Fibroblast of skin of right biceps (primary cell): ENCODE measurements at places on chromosomes 2 and 18.
A peak's percentile ranks its signal among the peaks of the same experiment; 100 is the strongest.

GRCh38 chr2:205706769-205707381 lies 24.6 kb downstream of the NRP2 start:
- peak; percentile 94 for DNase-seq

DNA sequence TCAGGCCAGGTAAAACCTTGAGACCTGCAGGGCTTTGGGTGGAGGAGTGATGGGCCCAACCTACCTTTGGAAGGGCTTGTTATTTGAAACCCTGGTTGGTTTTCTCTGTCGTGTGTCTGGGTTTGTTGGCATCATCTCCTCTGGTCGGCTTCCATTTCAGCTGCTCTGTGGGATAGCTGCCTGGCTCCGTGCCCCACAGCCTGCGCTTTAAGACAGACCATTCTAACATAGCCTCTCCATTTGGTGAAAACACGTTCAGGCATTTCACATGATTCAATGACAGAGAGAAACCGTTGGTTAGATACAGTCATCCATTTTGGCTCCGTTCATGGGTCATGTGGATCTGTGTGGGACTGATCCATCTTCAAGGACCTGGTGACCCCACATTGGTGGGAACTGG lies 37.0 kb upstream of the LYPD6B start:
- no peak for DNase-seq

DNA sequence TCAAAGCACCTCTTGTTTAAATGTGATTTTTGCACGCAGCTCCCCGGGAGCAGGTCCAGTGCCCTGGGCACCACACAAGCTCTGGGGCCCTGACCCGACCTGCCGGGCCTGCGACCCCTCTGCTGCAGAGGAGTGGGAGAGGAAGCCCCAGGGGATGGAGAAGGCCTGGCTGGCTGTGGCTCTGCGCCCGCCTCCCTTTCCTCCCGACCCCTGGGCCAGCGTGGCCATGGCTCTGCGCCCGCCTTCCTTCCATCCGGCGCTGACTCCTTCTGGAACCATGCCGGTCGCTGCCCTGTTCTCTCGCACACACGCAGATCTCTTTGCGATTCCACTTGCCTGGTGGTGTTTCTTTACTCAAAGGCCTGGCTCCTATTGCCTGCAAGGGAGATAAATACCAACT lies 166.5 kb upstream of the SALL3 start:
- DNase-seq = no peak

GRCh38 chr2:222572264-222572721 lies 83.6 kb downstream of the FARSB start:
- no peak for DNase-seq

DNA sequence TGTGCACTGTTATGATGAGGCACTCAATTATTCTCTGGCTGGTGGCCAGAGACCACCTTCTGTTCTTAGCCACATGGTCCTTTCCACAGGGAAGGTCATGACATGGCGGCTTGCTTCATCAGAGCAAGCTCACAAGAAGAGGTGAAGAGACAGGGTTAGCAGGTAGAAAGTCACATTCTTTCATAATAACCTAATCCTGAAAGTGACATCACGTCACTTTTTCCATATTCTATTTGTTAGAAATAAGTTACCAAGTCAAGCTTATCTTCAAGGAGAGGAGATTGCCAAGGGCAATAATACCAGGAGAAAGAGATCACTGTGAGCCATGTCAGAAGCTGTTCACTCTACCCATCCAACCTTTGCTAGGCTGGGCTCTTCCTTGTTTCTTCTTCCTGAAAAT lies 139.4 kb downstream of the OSR1 start:
- DNase-seq = no peak

DNA sequence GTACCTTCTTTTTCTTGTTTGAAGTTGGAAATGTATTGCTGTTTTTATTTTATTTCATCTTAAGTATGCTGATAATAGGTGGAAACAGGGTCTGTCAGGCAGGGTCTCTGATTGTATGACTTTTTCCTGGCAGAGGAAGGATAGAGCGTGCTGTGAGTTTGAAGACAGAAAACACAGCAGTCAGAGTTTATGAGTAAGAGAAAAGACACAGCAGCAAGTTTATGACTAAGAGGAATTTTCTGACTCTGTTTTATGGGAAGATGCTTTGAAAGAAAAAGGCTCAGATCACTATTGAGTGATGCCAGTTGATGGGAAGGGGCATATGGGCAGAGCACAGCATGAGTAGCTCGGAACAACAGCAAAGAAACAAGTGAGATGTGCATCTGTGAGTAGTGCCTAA lies 379.1 kb downstream of the MEIS1 start:
- peak; percentile 37 for DNase-seq

- peak; percentile 77 for DNase-seq
Measured at GRCh38 chr2:177604271-177605065, 211.9 kb downstream of the AGPS start.

DNA sequence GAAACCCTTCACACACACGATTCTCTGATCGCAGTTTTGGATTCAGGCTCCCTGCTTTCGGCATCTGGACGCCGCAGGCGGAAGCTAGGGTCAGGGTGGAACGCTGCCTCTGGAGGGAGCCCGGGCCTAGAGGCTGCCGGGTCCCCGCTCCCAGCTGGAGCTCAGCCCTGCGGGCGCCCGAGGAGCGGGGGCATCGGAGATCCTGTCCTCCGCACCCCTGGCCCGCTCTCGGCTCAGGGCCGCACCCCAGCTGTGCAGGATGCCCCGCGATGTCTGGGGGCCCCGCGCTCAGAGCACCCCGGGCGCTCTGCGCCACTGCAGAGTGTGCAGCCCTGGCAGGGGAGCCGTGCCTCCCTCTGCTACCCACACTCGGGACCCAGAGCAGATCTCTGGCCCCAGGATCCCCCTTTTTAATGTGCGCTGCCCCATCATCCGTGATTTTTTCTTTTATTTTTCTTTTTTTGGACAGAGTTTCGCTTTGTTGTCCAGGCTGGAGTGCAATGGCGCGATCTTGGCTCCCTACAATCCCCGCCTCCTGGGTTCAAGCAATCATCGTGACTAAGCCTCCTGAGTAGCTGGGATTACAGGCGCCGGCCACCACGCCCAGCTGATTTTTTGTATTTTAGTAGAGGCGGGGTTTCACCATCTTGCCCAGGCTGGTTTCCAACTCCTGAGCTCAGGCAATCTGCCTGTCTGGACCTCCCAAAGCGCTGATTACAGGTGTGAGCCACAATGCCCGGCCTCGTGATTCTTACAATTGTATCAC lies 54.8 kb upstream of the TUBA3E start:
- peak; percentile 22 for DNase-seq

GRCh38 chr2:127561371-127561770 lies 25.9 kb downstream of the MYO7B start:
- no peak for DNase-seq

DNA sequence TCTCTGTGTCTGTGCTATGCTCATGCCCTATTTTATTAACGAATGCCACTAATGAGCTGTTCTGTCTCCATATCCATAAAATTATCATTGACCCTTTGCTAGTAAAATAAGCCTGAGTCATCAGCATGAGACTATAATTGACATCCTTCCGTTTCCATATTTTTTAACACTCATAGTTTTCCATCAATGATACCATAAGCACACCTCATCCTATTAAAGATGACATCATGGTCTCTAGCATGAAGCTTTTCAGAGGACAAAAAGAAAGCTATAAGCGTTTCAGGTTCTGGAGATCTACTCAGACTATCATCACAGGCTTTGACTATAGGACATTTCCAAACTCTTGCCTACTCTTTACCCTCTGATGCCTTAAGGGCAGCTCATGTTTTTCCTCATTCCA lies 1.2 kb upstream of the DSC2 start:
- DNase-seq = no peak

DNA sequence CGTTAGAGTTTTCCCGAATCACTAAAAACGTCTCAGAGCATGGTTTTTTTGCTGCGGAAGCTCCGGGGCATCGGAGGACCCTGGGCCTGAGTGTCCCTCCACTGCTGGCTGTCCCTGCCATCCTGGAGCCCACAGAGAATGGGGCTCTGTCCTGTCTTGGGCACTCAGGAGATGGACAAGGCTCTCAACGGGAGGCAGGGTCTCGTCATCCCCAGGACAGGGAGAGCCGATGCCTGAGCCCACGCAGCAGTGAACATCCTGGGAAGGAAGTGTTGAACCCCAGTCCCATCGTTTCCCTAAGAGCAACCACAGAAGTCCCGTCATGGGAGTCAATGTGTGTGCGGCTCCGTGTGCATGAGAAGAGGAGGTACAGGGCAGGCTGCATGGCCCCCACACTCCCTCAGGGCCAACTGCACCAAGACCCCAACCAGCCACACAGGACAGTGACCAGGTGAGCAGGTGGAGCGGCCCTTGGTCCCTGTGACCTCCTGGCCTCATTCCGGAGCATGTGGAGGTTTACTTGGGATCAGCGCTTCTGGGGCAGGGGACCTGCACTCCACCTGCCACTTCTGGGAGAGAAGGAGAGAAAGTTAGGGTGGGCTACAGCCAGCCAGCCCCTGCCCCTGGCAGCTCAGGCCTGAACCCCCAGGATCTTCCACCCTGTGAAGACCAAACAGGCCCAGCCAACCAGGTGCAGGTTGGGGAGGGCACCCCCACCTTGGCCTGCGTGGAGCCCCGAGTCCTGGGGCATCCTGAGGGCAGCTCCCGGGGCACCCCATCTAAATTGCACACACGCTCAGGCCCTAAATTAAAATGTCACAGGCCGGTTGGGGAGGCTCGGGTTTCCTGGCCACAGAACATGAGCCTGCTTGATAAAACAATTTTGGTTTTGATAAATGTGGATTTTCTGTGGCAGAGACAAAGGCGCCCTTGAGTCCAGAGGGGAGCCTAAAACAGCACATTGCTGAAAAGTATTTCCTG lies 3.1 kb upstream of the SNED1 start:
- no peak for DNase-seq

- no peak for DNase-seq
Measured at GRCh38 chr2:98748292-98749065, 17.5 kb upstream of the MGAT4A start.

DNA sequence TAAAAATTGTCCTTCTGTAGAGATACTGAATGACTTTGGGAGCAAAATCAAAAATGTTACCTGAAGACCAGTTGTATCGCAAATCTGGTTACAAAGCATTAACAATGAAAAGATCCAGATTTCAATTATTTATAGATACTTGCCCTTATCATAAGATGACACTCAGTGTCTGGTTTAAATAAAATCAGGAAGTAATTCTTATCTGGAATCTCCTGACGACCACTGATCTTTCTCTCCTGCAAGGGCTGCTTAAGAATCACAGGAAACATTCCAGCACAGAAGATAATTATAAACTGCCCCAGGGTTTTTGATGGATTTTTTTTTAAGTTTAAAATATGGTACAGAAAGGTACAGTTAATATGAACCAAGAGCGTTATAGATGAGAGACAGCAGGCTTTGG lies 205.7 kb downstream of the ALK start:
- DNase-seq = no peak

GRCh38 chr2:40101131-40101575 lies 322.1 kb upstream of the THUMPD2 start:
- peak; percentile 96 for DNase-seq

DNA sequence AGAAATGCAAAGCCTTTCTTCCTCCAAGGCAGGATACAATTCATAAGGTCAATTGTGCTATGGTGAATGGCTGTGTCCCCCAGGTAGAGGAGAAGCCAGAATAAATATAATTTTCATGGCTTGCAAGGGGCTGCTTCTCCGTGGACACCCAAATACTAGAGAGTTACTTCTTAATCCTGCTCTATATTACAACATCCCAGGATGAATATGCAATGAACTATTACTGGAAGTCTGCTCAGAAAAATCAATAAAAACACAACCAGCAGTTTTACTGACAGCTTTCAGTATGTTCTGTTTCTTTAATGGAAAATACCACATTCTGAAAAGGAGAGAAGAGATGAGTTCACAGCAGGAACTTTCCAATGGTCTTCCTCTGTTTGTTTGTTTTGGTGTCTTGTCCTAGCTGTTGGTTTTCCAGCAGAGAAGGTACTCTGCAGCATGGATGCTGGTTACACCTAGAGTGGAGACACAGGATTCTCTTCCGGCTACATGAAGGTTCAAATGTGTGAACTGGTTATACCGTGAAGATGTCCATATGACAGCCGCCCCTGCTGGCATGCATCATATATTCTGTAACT lies 213.0 kb downstream of the PID1 start:
- no peak for DNase-seq

DNA sequence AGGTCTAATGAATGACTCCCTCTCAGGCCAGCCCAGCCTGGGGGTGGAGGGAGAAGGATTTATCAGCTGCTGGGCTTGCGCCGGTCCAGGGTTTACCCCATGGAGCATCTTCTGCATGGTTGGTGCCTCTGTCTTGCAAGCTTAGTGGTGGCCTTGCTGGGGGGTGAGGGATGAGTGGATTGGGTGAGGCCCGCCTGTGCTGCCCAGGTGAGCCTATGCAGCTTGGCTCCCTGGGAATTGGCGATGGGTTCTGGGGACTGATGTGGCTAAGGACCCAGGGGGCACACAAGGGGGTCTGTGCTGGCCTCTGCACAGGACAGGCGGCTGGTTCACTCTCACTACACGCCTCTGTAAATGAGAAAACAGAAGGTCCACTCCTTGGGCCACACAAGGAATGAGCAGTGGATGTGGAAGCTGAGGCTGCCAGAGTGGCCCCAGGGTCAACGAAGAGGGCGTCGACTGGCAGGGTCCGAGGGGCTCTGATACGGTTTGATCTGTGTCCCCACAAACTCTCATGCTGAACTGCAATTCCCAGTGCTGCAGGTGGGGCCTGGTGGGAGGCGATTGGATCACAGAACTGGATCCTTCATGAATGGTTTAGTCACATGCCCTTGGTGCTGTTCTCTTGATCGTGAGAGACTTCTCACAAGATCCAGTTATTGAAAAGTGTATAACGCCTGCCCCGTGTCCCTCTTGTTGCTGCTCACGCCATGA lies 151.6 kb upstream of the HDAC4 start:
- DNase-seq = no peak

DNA sequence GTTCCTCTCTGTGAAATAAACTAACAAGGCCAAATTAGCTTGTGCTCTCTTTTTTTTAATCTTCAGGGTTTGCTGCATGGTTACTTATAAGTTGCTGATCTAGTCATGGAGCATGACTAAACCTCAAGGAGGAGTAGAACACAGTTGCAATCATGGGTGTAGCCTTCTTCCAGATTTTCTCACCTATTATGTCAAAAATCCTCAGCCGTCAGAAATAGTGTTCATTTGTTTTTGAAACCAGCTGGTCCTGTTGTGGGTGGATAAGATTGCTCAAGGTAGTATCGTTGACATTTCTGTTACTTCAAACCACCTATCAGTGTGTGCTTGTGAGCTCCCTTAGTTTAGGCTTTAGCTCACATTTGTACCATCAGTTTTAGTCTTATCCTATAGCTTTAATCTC lies 11.2 kb downstream of the RELCH start:
- peak; percentile 9 for DNase-seq

DNA sequence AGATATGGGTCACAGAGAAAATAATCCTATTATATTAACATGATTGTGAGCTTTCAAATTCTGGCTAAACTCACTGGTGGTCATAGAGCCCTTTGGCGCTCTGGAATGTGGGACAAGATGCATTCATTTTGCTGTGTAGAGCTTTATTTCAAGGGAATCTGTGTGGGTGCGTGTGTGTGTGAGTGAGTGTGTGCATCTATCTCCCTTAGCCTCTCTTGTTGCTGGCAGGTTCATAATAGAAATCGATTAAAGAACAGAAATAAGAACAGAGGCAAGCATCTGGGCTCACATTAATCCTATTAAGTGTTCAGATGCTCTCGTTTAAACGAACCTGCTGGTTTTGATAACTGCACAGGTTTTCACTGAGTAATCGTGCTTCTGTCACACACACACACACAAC lies 155.4 kb upstream of the PID1 start:
- no peak for DNase-seq

GRCh38 chr2:67581751-67582150 lies 184.6 kb downstream of the ETAA1 start:
- DNase-seq = no peak

- DNase-seq = peak; percentile 42
Measured at GRCh38 chr2:106886916-106887758, 1.2 kb upstream of the ST6GAL2 start.

GRCh38 chr18:56575819-56576663 lies 62.4 kb downstream of the TXNL1 start:
- DNase-seq = peak; percentile 67
